ENCODE measurements at places on chromosomes 5 and 9.
A peak's percentile ranks its signal among the peaks of the same experiment; 100 is the strongest.

DNA sequence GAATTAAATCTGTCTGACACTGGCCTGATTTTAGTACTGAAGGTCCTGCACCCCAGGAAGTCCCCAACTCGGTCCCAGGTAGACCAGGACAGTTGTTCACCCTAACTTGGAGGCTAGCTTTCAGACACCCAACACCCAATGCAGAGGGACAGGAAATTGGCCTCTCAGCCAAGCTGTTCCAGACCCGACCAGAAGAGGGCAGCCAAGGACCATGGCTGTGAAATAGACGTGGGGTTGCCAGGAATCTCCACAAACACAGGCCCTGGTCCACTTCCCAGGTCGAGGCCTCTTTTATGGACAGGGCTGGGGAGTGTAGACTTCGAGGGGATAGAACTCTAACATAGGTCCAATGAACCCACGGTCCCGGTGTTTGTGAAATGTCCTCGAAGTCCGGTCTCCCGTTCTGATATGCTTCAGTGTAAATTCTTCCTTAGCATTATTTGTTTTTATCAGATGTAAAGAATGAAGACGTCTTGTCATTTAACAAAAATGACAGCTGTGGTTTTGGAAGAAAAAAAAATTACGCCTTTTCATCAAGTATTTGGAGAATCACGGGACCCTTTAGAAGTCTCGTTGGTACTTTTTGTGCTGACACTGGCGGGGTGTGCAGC lies 260.3 kb upstream of the ADAMTS16 start:
- peak; percentile 90 for DNase-seq

DNA sequence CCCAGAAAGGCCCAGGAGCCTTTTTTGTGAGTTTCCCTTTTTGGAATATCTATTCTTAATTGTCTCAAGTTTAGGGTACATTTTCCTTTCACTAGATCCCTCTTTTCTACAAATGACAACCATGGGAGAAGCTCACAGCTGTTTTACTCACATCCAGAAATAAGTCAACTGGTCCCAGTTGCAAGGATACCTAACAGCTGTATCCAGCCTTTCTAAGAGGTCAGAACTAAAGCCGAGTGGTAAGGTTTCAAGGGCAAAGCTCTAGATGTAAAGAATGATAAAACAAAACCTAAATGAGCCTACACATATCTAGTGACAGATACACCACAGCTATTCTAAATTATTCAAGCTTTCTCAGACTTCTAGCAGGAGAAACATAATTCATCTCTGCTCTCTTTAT lies 4.4 kb downstream of the FGF10 start:
- DNase-seq, result no peak

GRCh38 chr5:32217886-32218396 lies 43.8 kb upstream of the GOLPH3 start:
- DNase-seq, result no peak

- no peak for DNase-seq
Observed at GRCh38 chr9:88923653-88924288, 67.5 kb upstream of the S1PR3 start.

GRCh38 chr9:120693700-120694008 lies 20.6 kb downstream of the MEGF9 start:
- DNase-seq, result no peak

- no peak for DNase-seq
Observed at GRCh38 chr5:1919750-1920149, 37.0 kb upstream of the IRX4 start.

DNA sequence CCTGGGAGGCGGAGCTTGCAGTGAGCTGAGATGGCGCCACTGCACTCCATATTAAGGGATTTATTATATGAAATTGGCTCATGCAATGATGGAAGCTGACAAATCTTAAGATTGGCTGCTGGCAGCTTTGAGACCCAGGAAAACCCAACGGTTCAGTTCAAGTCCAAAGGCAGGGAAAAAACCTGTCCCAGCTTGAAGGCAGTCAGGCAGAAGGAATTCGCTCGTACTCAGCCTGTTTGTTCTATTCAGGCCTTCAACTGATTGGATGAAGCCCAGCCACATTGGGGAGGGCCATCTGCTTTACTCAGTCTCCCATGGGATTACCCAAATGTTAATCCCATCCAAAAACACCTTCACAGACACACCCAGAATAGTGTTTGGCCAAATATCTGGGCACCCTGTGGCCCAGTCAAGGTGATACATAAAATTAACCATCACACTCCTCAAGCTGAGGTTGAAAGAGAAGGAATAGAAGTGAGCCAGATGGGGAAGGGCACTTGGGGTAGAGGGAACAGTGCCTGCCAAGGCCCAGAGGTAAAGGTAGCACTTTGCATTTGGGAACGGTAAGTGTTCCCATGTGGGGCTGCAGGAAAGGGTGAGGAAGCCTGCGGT lies 8.5 kb upstream of the ORM1 start:
- DNase-seq, result no peak

GRCh38 chr5:126811515-126812198 lies 34.7 kb downstream of the LMNB1 start:
- no peak for DNase-seq

DNA sequence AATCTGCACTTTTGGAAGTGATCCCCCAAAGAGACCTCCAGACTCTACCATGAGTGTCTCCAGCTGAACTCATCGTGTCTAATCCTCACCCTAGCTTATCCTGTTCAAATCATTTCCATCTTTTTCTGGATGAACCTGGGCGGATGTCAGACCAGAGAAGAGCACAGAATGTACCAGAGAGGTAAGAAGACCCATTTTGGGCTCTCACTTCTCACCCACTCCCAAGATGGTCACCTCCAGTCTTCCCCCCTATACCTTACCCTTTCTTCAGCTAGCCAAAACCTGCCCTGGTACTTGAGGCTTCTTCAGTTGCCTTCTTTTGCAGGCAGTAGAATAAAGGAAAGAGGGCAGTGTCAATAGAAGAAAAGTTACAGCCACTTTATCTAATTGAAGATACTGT lies 27.9 kb upstream of the ANXA2R start:
- no peak for DNase-seq

GRCh38 chr5:154059039-154059430 lies 20.3 kb downstream of the MFAP3 start:
- DNase-seq, result no peak

DNA sequence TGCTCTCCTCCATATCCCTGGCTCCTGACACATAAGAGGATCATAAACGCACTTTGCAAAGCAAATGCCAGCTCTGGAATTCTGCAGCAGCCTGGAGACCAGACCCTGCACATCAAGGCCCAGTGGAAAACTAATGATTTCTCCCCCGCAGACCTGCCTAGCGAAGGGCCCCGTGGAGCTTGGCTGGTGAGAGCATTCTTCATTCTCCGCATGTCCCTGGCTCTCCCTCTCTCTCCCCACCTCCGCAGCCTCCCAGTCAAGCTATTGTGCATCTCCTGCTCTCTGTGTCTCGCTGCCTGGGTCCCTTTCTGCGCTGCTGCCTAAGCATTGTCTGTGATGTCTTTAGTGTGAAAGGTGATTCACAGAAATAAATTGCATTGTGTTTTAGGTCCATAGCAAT lies 46.7 kb downstream of the GRIA1 start:
- DNase-seq, result no peak

GRCh38 chr5:180294411-180294810 lies 2.5 kb upstream of the MAPK9 start:
- no peak for DNase-seq

- DNase-seq, result no peak
Observed at GRCh38 chr5:32251871-32252458, 60.8 kb downstream of the MTMR12 start.

- no peak for DNase-seq
Observed at GRCh38 chr5:2110137-2110933, 227.6 kb upstream of the IRX4 start.

GRCh38 chr5:111755345-111755941 lies 1.6 kb downstream of the NREP start:
- DNase-seq, result no peak

DNA sequence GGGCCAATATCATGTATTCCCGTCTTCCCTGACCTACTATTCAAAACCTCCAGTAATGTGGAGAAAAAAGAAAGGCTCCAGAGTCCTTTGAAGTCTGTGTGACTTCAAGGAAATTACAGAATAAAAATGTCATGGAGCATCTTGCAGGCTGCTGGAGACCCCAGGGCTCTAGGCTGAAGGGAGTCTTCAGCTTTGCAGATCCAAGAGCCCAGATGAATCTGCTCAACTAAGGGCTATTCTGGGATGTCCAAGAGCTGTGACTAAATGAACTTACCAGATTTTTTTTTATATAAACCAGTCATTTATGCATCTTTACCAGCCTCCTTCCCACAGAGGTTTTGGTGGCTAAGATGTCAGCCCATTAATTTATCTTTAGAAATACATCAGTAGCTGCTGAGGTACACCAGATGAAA lies 167.3 kb downstream of the MUSK start:
- no peak for DNase-seq

DNA sequence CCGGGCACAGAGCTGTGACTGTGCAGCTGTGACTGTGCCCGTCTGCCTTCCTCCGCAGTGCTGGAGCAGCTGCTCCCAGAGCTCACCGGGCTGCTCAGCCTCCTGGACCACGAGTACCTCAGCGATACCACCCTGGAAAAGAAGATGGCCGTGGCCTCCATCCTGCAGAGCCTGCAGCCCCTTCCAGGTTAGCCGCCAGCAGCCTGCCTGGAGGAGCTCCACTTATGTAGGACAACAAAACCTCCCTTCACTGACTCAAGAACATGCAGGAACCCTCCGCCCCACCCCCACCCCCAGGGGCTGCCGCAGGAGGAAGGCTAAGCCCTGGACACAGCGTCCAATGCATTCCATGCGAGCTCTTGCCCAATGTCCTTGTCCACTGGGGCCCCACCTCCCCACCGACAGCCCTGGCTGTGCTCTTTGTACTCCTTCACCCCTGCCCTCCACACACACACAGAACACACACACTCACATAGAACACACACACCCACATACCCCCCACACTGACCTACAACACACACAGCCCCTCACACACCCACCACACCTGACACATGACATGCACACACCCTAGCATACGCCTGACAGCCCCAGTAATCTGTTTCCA lies 27.9 kb downstream of the AFAP1L1 start:
- DNase-seq, result no peak

- DNase-seq, result peak; percentile 95
Observed at GRCh38 chr5:10556289-10556807, 7.5 kb upstream of the ANKRD33B start.

- no peak for DNase-seq
Observed at GRCh38 chr5:74810915-74811314, 43.9 kb downstream of the NSA2 start.

GRCh38 chr5:102792705-102793104 lies 37.6 kb downstream of the PAM start:
- DNase-seq, result no peak

GRCh38 chr5:178350361-178351220 lies 118.0 kb upstream of the PHYKPL start:
- DNase-seq, result no peak

GRCh38 chr9:111744363-111744762 lies 50.4 kb downstream of the SHOC1 start:
- no peak for DNase-seq
